ENCODE measurements at places on chromosomes 6 and 20.

- no peak for DNase-seq
These were observed 15.5 kb downstream of the UCKL1 start for GRCh38 chr20:63940472-63941266.

DNA sequence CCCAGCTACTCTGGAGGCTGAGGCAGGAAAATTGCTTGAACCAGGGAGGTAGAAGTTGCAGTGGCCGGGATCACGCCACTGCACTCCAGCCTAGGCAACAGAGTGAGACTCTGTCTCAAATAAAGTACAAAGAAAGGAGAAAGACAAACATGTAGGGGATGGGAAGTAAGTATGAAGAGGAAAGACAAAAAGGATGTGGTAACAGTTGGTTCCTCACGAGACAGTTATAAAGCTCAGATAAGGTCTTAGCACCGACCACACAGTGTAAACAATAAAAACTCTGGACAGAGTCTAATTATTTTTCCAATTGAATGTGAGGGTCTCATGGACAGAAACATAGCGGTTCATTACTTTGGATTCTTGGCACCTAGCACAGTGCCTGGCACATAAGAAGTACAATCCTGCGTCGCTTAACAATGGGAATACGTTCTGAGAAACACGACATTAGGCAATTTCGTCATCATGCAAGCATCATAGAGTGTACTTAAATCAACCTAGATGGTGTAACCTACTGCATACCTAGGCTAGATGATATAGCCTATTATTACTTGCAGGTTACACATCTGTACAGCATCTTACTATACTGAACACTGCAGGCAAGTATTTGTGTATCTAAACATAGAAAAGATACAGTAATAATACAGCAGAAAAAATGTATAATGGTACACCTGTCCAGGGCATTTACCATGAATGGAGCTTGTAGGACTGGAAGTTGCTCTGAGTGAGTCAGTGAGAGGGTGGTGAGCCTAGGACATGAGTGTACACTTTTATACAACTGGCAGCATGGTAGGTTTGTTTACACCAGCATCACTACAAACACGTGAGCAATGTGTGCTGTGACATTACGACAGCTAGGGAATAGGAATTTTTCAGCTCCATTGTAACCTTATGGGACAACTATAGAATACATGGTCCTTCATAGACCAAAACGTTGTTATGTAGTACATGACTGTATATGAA is 38.2 kb downstream of the MBOAT1 start:
- DNase-seq, result no peak

DNA sequence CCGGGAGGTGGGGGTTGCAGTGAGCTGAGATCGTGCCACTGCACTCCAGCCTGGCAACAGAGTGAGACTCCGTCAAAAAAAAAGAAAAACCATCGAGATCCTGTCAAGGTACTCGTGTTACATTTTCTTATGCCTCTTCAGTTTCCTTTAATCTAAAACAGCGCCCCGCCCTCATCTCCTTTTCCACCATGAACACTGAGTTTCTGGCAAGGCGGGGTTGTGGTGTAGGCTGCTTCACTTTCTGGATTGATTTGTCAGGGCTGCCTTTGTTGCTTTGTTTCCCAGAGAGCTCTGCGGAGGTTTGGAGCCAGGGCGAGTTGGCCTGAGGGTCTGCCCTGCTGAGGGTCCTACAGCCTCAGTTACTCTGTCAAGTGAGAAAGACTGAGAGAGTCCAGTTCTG is 8.9 kb downstream of the ITPR3 start:
- no peak for DNase-seq

DNA sequence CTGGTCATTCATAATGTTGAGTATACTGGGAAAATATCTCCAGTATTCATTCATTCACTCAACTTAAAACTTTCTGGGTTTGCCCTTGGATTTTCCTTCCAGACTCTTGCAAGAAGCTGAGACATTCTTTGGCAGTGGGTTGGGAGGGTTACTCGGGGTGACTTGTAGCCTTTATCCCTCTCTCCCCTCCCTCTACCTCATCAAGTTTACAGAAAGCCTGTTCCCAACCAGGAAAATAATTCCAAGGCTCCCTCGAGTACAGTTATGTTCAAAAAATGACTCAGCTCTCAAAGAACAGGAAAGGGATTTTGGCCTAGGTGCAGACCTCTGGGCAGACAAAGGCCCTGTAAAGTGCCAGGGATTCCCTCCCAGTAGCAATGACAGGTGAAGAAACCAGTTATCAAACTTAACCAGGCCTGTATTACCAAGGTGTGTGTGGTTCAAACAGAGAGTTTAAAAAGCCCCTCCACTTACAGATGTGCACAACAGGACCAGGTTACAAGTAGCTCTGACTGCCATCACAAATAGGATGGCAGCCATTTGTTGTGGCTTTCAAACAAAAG is 22.2 kb downstream of the FKBP1A start:
- DNase-seq, result peak; percentile 85

GRCh38 chr6:157631412-157631811 is 191.6 kb upstream of the SNX9 start:
- no peak for DNase-seq

DNA sequence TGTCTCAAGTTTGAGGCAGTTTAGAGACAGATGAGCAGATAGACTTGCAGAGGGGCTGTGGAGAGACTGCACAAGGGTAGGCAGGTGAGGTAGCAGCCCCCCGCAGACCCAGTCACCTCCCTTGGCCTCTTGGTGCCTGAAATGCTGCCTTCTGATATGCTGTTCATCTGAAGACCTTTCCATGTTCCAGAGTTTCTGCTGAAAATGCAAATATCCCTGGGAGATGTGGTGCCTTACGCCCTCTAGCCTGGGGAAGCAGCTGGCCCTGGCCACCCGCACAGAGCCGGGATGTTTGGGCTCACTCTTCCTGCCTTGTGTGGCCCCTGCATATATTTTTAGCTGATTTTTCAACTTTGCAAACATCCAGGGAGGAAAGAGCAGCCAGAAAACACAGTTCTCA is 51.4 kb downstream of the TMEM242 start:
- no peak for DNase-seq

GRCh38 chr6:46645265-46645664 is 7.4 kb downstream of the CYP39A1 start:
- DNase-seq, result no peak

DNA sequence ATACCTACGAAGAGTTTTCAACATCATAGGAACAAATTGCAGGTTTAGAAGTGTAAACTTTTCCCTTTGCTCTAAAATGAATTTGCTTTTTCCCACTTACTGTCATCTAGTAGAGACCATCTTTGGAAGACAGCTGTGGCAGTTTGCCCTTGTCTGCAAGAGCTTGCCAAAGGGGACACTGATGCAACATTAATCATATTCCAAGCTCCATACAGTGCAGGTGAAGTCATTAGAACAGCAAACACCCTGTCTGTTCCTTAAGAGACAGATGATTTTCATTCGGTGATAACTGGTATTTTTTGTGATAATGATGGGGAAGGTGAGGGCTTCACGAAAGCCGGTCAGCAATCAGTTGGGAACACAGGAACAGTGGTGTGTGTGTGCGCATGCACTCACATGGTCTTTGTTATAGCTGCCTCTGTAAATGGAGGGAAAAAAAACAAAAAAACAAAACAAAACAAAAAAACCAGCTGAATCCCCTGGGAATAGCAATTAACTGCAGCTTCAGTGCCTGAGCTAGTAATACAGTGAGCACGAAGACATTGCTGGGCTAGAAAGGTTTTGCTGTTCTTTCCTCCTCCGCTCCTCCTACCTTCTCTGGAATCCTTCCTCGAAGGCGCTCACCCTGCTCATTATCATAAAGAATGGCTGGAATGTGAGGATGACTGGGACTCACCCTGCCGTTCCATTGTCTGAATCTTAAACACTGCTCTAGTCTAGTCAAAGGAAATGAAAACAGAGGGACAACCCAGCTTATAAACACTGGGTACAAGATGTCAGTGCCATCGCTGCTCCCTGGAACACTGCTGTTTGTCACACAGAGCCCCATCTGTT is 35.2 kb upstream of the KIF13A start:
- DNase-seq, result no peak

- no peak for DNase-seq
These were observed 459.6 kb upstream of the SOX4 start for GRCh38 chr6:21133901-21134300.

DNA sequence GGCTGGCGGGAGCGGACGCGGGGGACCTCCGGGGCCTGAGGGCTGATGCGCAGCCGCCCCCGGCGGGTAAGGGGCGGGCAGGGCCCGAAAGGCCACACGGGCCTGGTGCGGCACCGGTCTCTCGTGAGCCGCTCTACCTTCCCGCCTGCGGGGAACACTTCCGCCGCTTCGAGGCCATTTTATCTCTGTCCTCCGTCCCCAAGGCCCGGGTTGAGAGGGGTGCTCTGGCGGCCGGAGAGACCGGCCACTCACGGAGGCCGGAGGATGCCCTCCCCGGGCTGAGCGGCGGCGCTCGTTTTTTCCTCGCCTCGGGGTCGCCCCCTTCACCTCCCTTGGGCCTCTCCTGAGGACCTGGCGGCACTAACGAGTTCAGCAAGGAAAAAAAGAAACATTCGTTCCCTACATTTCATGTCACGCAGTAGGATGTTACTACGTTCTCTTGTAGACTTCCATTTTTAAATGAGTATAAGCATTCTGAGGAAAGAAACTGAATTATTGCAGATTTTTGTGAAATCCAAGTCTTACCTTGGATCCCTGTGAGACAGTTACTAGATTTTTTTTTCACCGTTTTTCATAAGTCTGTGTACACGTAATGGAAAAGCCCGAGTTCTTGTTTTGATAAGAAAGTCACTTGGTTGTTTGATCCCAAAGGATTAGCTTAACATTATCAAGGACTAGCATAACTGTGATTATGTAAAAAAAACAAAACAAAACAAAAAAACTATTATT is 575 bp downstream of the WTAP start:
- DNase-seq, result no peak

DNA sequence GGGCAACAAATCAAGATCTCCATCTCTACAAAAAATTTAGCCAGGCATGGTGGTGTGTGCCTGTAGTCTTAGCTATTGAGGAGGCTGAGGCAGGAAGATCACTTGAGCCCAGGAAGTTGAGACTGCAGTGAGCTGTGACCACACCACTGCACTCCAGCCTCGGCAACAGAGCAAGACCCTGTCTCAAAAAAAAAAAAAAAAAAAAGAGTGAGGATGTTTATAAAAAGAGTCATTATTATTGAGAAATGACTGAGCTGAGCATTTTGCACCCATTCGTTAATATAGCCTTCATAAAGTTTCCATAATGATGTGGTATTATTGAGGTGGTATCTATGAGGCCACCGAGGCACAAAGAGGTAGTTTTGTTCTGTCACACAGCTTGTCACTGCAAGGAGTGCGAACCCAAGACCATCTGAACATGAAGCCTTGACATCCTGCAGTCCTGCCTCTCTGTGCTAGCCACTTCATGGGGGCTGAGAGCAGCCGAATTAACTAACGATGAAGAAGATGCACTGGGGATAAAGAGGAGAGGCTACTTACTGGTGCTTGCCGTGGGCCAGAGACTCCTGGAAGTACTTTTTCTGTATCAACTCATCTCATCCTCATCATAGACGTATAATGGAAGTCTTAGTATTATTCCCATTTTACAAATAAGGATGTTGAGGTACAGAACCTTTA is 175.5 kb downstream of the BCAS1 start:
- DNase-seq, result no peak

DNA sequence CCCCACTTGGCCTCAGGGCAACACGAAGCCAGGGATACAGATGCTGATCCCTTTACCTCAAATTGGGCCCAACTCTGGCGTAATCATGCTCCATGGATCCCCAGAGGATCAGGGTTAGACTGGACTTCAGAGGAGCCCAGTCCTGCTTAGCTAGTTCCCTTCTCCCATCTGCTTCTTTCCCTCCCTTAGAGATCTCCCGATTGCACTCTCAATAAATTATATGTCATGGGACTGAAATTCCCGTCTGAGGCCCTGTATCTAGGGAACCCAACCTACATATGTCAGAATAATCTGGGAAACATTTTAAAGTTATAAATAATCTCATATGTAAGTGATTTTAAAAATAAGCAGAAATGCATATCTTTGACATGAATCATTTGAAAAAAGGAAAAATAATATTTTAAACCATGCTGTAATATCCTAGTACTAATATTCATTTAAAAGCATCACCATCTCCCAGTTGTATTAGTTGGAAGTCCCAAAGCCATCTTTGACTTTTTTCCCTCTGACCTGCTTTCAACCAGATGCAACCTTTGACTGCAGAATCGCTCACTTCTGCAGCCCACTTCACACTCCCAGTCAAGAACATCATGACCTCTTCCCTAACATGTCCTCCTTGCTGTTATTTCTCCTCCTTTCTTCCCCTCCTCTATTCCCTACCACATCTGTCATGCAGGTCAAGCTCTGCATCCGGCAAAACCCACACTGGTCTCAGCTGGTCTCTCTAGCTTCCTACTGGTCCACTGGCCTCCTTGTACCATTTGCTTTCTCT is 393.6 kb downstream of the BTBD3 start:
- no peak for DNase-seq

- DNase-seq, result no peak
These were observed 653 bp downstream of the NAA20 start for GRCh38 chr20:20017844-20018185.
